ENCODE measurements at places on chromosomes 5 and 9. TPM values are rescaled to one million over a fixed set of nuclear protein-coding genes. Genes with fewer than 3 reads are reported as not detected.
A peak's percentile ranks its signal among the peaks of the same experiment; 100 is the strongest.

The TMEM174 gene
- polyA plus RNA-seq: not detected

The WWC1 gene
- polyA plus RNA-seq: 15.2 TPM

The FOXI1 gene
- not detected for polyA plus RNA-seq

The NHP2 gene
- polyA plus RNA-seq: 455 TPM

The PCDHGA9 gene
- polyA plus RNA-seq: 0.13 TPM

The SELENOP gene
- polyA plus RNA-seq: 0.06 TPM

The MORN5 gene
- not detected for polyA plus RNA-seq

The SNCB gene
- 0.15 TPM for polyA plus RNA-seq

DNA sequence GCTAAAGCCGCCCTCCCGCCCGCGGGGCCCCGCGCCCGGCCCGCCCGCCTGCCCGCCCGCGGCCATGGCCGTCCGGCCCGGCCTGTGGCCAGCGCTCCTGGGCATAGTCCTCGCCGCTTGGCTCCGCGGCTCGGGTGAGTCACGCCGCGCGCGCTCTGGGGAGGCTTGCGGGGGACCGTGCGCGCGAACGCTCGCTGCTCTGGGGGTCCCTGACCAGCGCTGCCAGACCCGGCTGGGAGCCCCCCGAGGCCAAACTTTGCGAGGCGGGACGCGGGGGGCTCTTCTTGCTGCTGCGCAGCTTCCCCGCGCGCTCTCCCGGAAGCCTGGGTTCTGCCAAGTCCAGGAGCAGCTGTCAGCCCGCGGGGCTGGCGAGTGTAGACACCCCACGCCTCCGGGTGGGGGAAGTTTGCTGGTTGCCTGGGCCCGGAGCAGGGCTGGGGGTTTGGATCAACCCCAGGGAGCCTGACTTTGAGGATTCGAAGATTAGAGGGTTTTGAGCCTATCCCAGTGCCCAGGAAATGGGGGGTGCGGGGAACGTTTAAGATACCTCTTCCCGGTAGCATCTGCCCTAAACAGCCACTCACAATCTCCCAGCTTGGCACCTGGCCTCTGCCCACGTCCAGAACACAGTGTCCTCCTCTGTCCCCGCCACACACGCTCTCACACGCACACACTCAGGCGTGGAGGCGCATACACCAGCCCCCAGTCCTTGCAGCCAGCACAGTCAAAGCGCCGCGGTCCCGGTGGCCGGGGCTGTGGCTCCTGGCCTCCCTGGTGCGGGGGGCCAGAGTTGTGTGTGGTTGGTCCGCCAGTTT, 535 bp downstream of the UNC5A start:
- peak overlapping the region; percentile 53 for H3K4me3 ChIP-seq
- H3K27me3 ChIP-seq: peaks cover 17% of the 10 kb centered on the region
- H3K36me3 ChIP-seq: no peaks in the 10 kb centered on the region
- peak; percentile 65 for DNase-seq

DNA sequence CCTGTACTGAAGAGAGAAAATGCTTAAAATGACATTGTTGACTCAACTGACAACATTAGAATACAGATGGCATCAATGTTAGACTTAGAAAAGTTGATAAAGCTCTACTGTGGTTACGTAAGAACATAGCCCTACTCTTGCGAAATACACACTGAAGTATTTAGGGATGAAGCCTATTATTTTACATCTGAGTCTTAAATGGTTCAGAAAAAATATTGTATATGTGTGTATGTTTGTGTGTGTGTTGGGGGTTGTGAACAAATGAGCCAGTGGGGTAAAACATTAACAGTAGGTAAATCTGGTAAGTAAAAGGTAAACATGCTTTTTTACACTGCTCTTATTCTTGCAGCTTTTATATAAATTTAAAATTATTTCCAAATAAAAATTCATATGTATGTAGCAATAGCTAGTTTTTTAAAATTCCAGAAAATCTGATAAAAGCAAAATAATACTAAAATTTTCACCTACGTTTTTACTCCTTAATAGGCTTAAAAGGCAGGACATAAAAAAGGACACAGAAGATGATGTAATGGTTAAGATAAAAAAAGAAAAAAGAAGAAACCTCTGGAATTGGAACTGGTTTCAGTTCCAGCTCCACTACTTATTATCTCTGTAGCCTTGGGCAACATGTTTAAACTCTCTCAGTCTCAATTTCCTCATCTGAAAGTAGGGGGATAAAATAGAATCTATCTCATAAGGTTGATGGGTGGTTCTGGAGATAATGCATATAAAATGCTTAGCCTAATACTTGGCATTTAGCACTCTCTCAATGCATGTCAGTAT, 44.3 kb downstream of the GARNL3 start:
- H3K36me3 ChIP-seq: 0 out of 2 replicates have a peak, but pooled peaks cover 2% of the 10 kb centered on the region
- H3K4me3 ChIP-seq: no peak overlapping the region
- no peaks in the 10 kb centered on the region for H3K27me3 ChIP-seq
- H3K4me1 ChIP-seq: peaks cover 3% of the 10 kb centered on the region

DNA sequence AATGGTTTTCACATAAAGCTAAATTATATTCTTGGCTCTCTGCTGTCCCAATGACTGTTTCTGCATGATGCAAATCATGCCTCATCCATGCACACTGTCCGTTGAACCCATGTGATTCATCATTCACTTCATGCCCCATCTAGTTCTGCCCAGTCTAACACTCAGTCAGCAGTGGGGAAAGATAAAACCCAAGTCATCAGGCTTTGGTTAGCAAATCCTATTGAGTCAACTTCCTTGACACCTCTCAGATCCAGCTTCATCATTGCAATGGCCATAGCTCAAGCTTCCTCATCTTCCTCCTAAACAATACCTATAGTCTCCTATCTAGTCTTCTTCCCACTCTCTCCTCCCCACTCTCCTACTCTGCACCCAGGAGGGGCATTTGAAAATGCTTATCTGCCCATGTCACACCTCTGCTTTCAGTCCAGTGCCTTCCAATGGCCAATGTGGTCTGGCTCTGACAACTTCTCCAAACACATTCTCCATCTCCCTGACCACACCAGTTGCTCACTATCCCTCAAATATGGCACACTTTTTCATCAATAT, 266.0 kb upstream of the TRIM32 start:
- H3K4me1 ChIP-seq: no peaks in the 10 kb centered on the region
- H3K36me3 ChIP-seq: no peaks in the 10 kb centered on the region
- DNase-seq: no peak
- no peak overlapping the region for H3K27ac ChIP-seq
- no peaks in the 10 kb centered on the region for H3K27me3 ChIP-seq

DNA sequence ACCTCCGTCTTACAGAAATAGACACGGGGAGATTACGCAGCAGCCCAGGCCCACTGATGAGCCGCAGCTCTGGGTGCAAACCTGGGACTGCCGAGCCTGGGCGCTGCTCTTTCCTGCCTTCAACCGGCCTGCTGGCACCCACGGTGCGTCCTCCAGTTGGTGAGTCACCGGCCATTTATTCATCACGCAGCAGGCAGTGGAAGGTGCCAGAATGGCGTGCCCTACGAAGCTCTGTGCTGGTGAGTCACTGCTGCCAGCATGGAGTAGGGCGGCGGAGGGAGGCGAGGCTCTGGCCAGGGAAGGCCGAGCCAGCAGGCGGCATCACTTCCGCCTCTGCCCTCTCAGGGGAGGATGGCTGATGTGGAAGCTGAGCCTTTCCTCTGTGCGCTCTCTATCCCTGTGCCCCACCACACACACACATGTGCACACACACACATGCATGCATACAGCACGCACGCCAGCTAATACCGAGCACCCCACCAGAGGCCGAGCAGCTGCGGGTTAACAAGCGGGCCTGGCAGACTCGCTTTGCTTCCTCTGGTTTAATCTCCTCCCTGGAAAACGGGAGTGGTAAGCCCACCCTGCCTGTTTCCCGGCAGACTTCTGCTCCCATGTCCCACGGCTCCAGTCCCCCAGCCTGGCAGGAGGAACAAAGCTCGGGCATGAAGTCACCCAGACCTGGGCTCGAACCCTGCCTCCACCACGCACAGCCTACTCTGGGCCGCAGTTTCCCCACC, 39.2 kb downstream of the OLFM1 start:
- H3K4me1 ChIP-seq: no peaks in the 10 kb centered on the region
- no peaks in the 10 kb centered on the region for H3K27me3 ChIP-seq
- H3K36me3 ChIP-seq: no peaks in the 10 kb centered on the region
- no peak overlapping the region for H3K4me3 ChIP-seq

GRCh38 chr9:12798066-12798770, 23.4 kb downstream of the LURAP1L start:
- no peaks in the 10 kb centered on the region for H3K36me3 ChIP-seq
- no peak overlapping the region for H3K4me3 ChIP-seq
- no peaks in the 10 kb centered on the region for H3K27me3 ChIP-seq
- no peak for DNase-seq
- H3K4me1 ChIP-seq: no peaks in the 10 kb centered on the region
- H3K27ac ChIP-seq: no peak overlapping the region

GRCh38 chr5:115433918-115434317, 110.7 kb downstream of the FEM1C start:
- H3K36me3 ChIP-seq: no peaks in the 10 kb centered on the region
- H3K27ac ChIP-seq: no peak overlapping the region
- DNase-seq: no peak
- no peaks in the 10 kb centered on the region for H3K27me3 ChIP-seq

GRCh38 chr5:159465604-159466003, 135.3 kb upstream of the IL12B start:
- no peaks in the 10 kb centered on the region for H3K27me3 ChIP-seq
- DNase-seq: no peak
- no peak overlapping the region for H3K27ac ChIP-seq
- H3K4me3 ChIP-seq: no peak overlapping the region
- H3K36me3 ChIP-seq: no peaks in the 10 kb centered on the region

DNA sequence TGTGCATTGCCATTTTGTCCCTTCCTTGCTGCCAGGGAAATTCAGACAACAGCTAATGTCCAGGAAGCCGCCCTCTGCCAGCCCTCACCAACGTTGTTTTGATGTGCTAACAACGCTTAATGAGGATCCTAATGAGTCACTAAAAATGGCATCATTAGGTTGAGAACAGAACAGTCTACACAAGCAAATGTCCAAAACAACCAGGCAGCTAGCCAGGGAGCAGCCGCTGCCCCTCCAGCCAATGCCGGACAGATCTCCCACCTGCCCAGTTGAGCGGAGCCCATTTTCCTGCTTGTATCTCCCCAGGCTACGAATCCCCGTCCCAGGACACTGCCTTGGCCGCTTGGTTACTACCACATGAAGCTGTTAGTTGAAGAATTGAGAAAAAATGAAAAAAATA, 40.4 kb upstream of the UNC5A start:
- H3K4me3 ChIP-seq: no peak overlapping the region
- no peak overlapping the region for H3K27ac ChIP-seq
- no peaks in the 10 kb centered on the region for H3K36me3 ChIP-seq
- peaks cover 3% of the 10 kb centered on the region for H3K4me1 ChIP-seq
- H3K27me3 ChIP-seq: no peaks in the 10 kb centered on the region

- no peaks in the 10 kb centered on the region for H3K36me3 ChIP-seq
- H3K4me3 ChIP-seq: no peak overlapping the region
- peaks cover 13% of the 10 kb centered on the region for H3K4me1 ChIP-seq
These were observed 60.1 kb upstream of the GNA14 start for GRCh38 chr9:77708064-77708815.

GRCh38 chr5:179166886-179167841, 107.0 kb downstream of the ZNF354C start:
- no peaks in the 10 kb centered on the region for H3K36me3 ChIP-seq
- peak; percentile 97 for DNase-seq
- no peaks in the 10 kb centered on the region for H3K4me1 ChIP-seq
- no peak overlapping the region for H3K27ac ChIP-seq
- H3K27me3 ChIP-seq: no peaks in the 10 kb centered on the region
- H3K4me3 ChIP-seq: no peak overlapping the region

DNA sequence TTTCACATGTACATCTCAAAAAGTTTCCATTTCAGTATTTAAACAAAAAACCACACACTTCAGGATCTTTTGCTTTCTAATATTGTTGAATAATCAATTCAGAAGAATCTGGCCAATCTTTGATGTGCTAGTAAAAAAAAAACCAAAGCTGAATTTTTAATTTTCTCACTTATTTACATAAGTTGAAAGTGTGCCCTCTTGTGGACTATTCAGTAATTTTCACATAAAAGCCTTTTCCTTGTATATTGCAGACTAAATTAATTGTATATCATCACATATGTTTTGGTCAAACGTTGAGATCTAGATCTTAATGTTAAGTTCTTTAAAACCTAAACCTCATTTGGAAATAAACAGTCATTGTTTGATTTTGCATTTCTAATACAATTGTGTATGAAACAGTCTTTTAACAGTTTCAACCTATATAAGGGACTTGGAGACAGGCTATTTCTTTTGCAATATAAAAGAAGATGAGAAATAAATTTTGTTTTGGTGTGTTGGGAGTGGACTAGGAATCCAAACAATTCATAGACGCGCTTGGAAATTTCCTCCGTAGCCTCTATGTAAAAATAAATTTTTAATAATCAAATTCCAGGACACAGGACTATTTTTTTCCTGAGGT, 68.1 kb downstream of the NIPBL start:
- H3K36me3 ChIP-seq: no peaks in the 10 kb centered on the region
- H3K27me3 ChIP-seq: no peaks in the 10 kb centered on the region

- H3K4me1 ChIP-seq: no peaks in the 10 kb centered on the region
- no peaks in the 10 kb centered on the region for H3K36me3 ChIP-seq
- H3K4me3 ChIP-seq: peak within 1 kb of the TSS; percentile 66
- H3K27me3 ChIP-seq: no peaks in the 10 kb centered on the region
- no peak within 1 kb of the TSS for H3K27ac ChIP-seq
These were observed at the start of gene PDE4D for GRCh38 chr5:59893429-59894227. Gene PDE4D (minus strand): TSS chr5:59893726.

GRCh38 chr9:108035487-108035886, 545.9 kb upstream of the KLF4 start:
- H3K36me3 ChIP-seq: no peaks in the 10 kb centered on the region
- peaks cover 7% of the 10 kb centered on the region for H3K27me3 ChIP-seq
- no peak overlapping the region for H3K27ac ChIP-seq
- H3K4me1 ChIP-seq: no peaks in the 10 kb centered on the region
- no peak overlapping the region for H3K4me3 ChIP-seq

DNA sequence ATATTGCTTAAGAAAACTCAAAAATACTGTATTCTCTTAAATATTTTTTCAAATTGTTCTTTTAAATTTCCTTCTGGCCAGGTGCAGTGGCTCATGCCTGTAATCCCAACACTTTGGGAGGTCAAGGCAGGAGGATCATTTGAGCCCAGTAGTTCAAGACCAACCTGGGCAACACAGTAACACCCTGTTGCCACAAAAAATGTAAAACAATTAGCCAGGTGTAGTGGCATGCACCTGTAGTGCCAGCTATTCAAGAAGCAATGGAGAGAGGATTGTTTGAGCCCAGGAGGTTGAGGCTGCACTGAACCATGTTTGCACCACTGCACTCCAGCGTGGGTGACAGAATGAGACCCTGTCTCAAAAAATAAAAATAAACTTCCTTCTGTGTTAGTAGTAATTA, 94.3 kb downstream of the STRBP start:
- no peak for DNase-seq
- peaks cover 7% of the 10 kb centered on the region for H3K36me3 ChIP-seq
- no peak overlapping the region for H3K4me3 ChIP-seq
- H3K27me3 ChIP-seq: no peaks in the 10 kb centered on the region
- H3K27ac ChIP-seq: no peak overlapping the region
- H3K4me1 ChIP-seq: peaks cover 5% of the 10 kb centered on the region

DNA sequence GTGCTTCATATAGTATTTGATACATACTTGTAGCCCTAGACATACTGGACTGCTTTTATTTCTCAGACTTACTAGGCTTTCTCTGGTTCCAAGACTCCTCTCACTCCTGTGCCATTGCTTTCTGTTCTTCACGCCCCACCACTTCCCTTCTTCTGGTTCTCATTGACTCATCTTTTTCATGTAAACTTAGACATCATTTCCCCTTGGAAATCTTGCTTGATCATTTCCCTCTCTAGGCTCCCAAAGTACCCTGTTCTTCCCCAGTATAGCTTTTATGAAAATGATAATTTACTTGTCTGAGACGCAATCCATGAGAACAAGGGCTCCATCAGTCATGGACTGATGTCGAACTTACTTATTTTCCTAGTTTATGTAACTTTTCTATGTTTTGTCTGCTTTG, 83.5 kb downstream of the TLR4 start:
- DNase-seq: no peak
- H3K27ac ChIP-seq: no peak overlapping the region
- H3K36me3 ChIP-seq: no peaks in the 10 kb centered on the region
- no peak overlapping the region for H3K4me3 ChIP-seq
- peaks cover 6% of the 10 kb centered on the region for H3K4me1 ChIP-seq

Measured in SK-N-SH (cell line).